ENCODE measurements at places on chromosomes 4 and X.

GRCh38 chrX:2488621-2489285 is 12.0 kb downstream of the DHRSX start:
- DNase-seq = no peak

- DNase-seq = no peak
Observed at GRCh38 chr4:32148111-32148666, 1428.0 kb downstream of the PCDH7 start.

DNA sequence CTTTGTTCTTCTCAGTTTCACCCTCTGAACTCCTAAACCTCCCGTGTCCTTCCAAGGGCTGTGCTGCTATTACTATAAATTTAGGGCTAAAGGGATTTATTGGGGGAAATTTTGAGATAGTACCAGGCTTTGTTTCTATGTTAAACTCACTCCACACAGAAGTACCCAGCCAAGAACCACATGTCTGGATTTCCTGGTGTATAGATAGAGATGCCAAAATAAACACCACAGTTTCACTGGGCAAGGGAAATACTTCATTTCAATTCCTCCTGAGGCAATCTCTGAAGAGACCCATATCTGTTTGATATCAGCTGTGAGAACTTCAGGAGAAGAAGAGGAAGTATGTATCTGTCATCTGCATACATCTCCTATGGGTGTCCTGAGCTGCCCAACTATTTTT is 21.7 kb upstream of the CLNK start:
- DNase-seq = no peak

DNA sequence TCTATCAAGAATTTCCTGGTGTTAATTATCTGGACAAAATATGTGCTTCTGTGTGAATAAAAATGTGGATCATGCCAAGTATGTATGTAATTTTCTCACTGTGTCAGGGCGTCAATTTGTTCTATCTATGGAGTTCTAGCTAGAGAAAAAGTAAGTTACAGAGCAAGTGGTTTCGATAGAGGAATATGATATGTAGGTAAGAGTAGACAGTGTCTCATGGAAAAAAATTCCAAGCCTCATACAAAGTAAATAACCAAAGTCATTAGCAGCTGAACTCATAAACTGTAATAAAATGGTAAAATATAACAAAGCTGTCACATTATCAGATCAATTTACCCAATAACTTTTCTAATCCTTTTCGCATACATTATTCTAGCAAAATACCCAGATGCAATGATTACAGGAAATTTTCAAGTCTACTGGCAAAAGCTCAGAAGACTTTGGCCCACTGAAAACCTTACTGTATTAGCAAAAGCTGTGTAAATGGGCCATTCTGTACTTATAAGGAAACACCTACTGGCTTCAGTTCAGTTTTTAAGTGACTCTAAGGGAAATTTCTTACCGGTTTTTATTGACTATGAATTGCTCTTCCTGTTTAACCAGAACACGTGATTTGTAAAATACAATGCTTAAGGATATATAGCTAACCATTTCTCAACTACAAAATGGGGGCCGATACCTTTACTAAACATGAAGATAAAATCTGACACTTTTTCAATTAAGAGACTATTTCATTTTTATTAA is 121.0 kb upstream of the ARSJ start:
- no peak for DNase-seq

GRCh38 chr4:81136161-81136905 is 78.7 kb downstream of the PRKG2 start:
- DNase-seq = no peak

DNA sequence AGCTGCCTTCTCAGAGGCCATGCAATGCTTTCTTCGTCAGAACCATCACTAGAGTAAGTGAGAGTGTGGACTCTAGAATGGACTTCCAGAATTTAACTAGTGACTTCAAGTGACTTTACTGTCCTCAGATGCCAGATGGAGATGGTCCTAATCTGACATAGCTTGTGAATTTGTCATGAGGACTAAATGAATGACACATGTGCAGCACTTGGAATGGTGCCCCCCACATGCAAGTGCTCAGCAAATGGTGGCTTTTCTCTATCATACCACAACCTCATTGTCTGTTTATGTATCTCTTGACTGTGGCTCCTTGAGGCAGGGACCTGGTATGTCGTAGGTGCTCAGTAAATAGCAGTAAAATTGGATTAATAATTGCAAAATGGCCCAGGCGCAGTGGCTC is 91.6 kb upstream of the STX18 start:
- no peak for DNase-seq

DNA sequence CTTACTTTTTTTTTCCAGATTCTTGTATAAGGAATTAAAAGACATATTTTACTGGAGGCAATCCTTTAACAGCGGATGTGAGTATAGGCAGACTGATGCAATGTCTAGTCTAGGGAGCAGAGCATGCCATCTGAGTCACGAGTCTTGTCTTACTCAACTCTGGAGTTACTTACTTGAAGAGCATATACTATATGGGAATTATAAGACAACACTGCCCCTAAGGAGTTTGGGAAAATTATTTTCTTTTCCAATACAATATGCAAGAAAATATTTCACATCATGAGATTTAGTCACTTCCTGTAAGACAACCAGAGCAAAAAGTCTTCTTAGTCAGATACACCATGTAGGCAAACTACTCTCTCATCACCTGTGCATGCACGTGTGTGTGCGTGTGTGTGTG is 537.3 kb upstream of the FTHL17 start:
- DNase-seq = peak; percentile 14

DNA sequence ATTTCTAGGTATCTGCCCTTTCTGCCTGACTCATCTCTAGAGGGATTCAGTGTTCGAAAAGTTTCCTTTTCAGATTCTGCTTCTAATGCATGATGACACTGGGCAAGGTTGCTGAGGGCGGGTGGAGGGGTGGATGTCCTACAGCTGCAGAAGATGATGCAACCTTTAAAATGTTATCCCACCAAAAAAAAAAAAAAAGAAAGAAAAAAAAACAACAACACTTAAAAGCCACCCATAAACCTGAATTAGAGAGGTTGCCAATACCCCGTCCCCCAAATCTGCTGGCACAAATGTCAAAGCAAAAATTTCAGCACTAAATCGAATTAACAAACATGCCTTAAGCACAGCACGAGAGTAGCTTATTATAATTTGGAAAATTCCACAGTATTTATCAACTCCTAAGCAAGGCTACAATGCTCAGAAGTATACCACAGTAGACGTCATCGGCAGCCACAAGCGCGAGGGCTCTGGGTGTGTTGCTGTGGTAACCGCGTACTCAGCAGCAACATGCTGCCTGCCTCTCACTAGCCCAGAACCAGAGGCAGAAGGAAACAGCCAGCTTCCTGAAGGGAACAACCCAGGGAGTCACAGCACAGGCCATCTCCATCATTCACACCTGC is 167.5 kb upstream of the MAP3K15 start:
- DNase-seq = peak; percentile 23

Data from NB4 (cell line).